ENCODE measurements at places on chromosomes 12 and 14. TPM values are rescaled to one million over a fixed set of nuclear protein-coding genes. Genes with fewer than 3 reads are reported as not detected.

DNA sequence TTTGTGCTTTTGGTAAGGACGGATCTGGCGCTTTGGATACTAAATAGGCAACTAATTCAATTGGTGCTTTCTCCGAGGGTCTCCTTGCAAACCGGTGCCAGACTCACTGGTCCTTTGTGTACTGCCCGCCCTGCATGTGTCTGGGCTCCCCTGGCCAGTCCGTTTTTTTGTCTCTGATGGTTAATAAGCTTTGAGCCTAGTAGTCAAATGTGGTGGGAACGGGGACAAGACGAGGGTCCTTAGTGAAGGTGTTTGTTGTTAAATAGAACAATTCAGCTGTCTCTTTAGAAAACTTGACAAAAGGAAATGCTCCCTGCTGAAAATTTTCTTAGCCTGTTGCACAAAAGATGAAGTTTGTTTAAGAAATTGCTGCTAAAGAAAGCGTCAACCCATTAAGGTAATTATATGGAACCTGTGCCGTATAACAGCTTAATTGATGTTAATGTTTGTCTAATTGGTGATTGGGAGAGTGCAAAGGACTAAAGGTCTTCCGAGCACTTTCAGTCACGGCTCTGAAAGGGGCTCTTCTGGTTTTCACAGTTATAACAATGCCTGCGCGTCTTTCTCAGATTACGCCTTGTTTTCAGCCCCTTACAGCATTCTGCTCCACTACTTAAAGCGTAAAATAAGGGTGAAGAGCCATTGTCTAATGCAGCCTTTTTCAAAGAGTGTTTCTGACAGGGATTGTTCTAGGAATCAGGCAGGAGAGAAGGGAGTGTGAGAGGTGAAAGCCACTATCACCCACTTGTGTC lies 537.4 kb downstream of the PRKD1 start:
- H3K27me3 ChIP-seq = no peaks in the 10 kb centered on the region
- no peak for DNase-seq
- no peaks in the 10 kb centered on the region for H3K36me3 ChIP-seq
- H3K4me3 ChIP-seq = no peak overlapping the region

DNA sequence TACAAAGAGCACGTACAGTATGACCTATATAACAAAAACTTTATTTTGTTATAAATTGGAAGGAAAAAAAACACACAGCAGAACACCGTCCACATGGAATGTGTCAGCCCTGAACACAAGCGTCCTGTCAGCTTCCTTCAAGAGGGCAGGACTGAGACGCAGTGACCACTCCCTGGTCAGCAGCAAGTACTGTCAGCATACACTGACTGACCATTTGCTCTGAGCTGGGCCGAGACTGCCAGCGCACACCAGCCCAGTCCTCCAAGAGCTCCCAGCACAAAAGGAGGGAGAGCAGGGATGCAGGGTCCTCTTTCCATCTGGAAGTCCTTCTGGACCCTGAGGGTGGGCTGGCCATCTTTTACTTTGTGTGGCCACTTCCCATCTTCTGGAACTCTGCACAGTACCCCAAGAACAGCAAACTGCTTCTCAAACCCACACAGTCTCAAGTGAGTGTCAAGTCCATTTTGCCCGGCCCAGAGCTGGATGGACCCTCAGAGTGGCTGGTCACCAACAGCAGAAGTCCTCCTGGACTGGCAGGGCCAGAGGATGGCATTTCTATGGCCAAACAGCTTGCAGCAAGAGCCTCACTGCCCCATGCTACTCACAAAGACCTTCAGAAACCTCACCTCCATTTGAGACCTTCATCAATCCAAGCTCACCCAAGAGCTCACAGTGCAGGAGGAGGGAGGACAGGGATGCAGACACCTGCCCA lies 11.7 kb downstream of the CCDC88C start:
- no peak overlapping the region for H3K27ac ChIP-seq
- no peaks in the 10 kb centered on the region for H3K4me1 ChIP-seq
- no peaks in the 10 kb centered on the region for H3K27me3 ChIP-seq
- H3K36me3 ChIP-seq = no peaks in the 10 kb centered on the region

GRCh38 chr14:70641548-70642302 lies at the start of gene TTC9:
Gene TTC9 (plus strand): TSS chr14:70641916. CDS start chr14:70642130, 214 bp downstream.
- H3K27me3 ChIP-seq = peaks cover 15% of the 10 kb centered on the region
- DNase-seq = no peak
- H3K27ac ChIP-seq = no peak within 1 kb of the TSS
- H3K4me1 ChIP-seq = peaks cover 15% of the 10 kb centered on the region
- no peaks in the 10 kb centered on the region for H3K36me3 ChIP-seq
- peak within 1 kb of the TSS; percentile 59 for H3K4me3 ChIP-seq

GRCh38 chr12:123444092-123445026 lies 7.9 kb upstream of the RILPL2 start:
- H3K36me3 ChIP-seq = no peaks in the 10 kb centered on the region
- no peak for DNase-seq
- peaks cover 11% of the 10 kb centered on the region for H3K4me1 ChIP-seq
- no peak overlapping the region for H3K4me3 ChIP-seq
- no peaks in the 10 kb centered on the region for H3K27me3 ChIP-seq

DNA sequence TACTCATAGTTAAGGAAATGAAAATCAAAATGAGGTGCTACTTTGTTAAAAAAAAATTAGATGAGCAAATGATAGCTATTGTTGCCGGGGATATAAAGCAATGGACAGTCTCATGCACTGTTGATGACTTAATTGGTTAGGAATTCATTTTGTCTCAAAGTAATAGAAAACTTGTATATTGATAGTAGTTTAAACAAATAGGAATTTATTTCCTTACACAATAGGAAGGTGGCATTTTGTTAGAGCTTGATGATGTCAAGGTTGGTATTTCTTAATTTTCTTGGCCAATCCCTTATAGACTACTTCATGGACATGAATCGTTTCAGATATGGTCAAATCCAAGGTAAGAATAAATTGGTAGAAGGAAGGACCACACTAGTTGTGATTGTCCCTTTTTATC lies 7.8 kb downstream of the PRPF39 start:
- H3K4me3 ChIP-seq = no peak overlapping the region
- H3K4me1 ChIP-seq = peaks cover 40% of the 10 kb centered on the region
- H3K27ac ChIP-seq = no peak overlapping the region
- H3K36me3 ChIP-seq = peaks cover 8% of the 10 kb centered on the region
- no peaks in the 10 kb centered on the region for H3K27me3 ChIP-seq

- peak; percentile 95 for DNase-seq
- peak within 1 kb of the TSS; percentile 53 for H3K4me3 ChIP-seq
- peaks cover 18% of the 10 kb centered on the region for H3K36me3 ChIP-seq
- H3K27me3 ChIP-seq = no peaks in the 10 kb centered on the region
- peak within 1 kb of the TSS; percentile 62 for H3K27ac ChIP-seq
These were observed at the start of gene REC8 for GRCh38 chr14:24171422-24172260. Gene REC8 (plus strand): TSS chr14:24172080. CDS start chr14:24172553, 473 bp downstream.

- no peaks in the 10 kb centered on the region for H3K4me1 ChIP-seq
- peaks cover 4% of the 10 kb centered on the region for H3K27me3 ChIP-seq
- H3K27ac ChIP-seq = no peak overlapping the region
- DNase-seq = no peak
These were observed 13.0 kb upstream of the DPF3 start for GRCh38 chr14:72906879-72907278.

- DNase-seq = no peak
- H3K4me3 ChIP-seq = no peak overlapping the region
- no peak overlapping the region for H3K27ac ChIP-seq
- no peaks in the 10 kb centered on the region for H3K4me1 ChIP-seq
- no peaks in the 10 kb centered on the region for H3K27me3 ChIP-seq
- H3K36me3 ChIP-seq = no peaks in the 10 kb centered on the region
These were observed 75.5 kb downstream of the FAR2 start for GRCh38 chr12:29224572-29224971.

- no peaks in the 10 kb centered on the region for H3K27me3 ChIP-seq
- no peak for DNase-seq
- no peak overlapping the region for H3K4me3 ChIP-seq
- no peaks in the 10 kb centered on the region for H3K36me3 ChIP-seq
These were observed 111.7 kb downstream of the KTN1 start for GRCh38 chr14:55691659-55692058.

The C12orf50 gene
- not detected for total RNA-seq

The OASL gene
- total RNA-seq = 0.41 TPM

The FLVCR2 gene
- total RNA-seq = 2.9 TPM

The NINJ2 gene
- total RNA-seq = 8.3 TPM

The ATP2B1 gene
- 39.1 TPM for total RNA-seq

The CLEC9A gene
- not detected for total RNA-seq

The SOAT2 gene
- 0.41 TPM for total RNA-seq
